ENCODE measurements at places on chromosomes 1 and 21. TPM values are rescaled to one million over a fixed set of nuclear protein-coding genes. Genes with fewer than 3 reads are reported as not detected.

LRRIQ3 gene
- total RNA-seq = 0.16 TPM

DNA sequence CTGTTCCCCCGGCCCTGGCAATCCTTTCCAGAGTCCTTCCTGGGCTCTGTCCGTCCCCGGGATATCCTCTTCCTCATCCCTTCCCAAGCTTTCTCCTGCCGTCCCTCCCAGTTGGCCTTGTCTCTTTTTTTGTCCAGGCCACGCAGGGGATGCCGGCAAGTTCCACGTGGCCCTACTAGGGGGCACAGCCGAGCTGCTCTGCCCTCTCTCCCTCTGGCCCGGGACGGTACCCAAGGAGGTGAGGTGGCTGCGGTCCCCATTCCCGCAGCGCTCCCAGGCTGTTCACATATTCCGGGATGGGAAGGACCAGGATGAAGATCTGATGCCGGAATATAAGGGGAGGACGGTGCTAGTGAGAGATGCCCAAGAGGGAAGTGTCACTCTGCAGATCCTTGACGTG lies 13.4 kb upstream of the SVBP start:
- no peaks in the 10 kb centered on the region for H3K27me3 ChIP-seq
- no peak overlapping the region for H3K4me3 ChIP-seq
- no peaks in the 10 kb centered on the region for H3K4me1 ChIP-seq

DNA sequence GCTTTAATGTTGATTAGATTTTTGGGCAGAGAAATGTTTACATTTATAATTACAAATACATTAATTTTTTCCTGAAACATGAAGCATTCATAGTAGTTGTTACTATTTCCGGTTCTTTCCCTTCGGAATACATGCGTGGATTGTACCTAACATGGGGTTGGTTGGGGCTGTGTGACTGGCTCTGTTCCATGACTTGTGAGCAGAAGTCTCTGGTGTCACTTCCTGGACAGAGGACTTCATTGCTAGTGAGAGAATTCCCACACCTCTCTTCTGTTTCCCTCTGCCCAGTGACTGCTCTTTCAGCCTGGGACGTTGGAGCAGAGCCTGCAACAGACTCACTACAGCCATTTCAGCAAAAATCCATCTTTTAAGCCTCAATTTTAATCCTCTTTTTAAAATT lies 231.4 kb downstream of the GRIK1 start:
- no peaks in the 10 kb centered on the region for H3K4me1 ChIP-seq
- H3K27me3 ChIP-seq = no peaks in the 10 kb centered on the region
- no peaks in the 10 kb centered on the region for H3K36me3 ChIP-seq
- H3K27ac ChIP-seq = no peak overlapping the region

- no peak for DNase-seq
- no peak overlapping the region for H3K27ac ChIP-seq
- no peaks in the 10 kb centered on the region for H3K27me3 ChIP-seq
- no peaks in the 10 kb centered on the region for H3K4me1 ChIP-seq
These were observed 124.3 kb downstream of the CYYR1 start for GRCh38 chr21:26448751-26449150.

ST6GALNAC5 gene
- not detected for total RNA-seq

GRCh38 chr1:89615676-89616598 lies 17.0 kb upstream of the LRRC8C start:
- no peaks in the 10 kb centered on the region for H3K27me3 ChIP-seq
- peak; percentile 56 for DNase-seq
- H3K4me3 ChIP-seq = no peak overlapping the region
- H3K36me3 ChIP-seq = no peaks in the 10 kb centered on the region

Data from natural killer cell (primary cell).